ENCODE measurements at places on chromosomes 4 and X.
A peak's percentile ranks its signal among the peaks of the same experiment; 100 is the strongest.

DNA sequence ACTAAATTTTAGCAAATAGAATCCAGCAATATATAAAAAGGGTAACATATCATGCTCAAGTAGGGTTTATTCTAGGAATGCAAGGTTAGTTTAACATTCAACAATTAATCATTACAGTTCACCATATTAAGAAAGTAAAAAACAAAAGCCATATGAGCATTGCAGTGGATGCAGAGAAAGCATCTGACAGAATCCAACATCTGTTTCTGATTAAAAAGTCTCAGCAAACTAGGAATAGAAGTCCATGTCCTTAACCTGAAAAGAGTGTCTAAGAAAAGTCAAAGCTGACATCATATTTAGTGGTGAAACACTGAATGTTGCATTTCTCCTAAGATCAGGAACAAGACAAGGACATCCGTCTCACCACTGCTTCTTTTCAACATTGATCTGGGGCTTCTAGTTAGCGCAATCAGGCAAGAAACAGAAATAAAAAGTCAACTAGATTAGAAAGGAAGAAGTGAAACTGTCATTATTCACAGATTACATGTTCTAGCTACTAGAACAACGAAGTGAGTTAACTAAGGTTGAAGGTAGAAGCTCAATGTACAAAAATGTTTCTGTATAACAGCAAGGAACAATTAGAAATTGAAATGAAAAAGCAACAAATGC, 49.3 kb downstream of the MRPL1 start:
- no peak for DNase-seq

DNA sequence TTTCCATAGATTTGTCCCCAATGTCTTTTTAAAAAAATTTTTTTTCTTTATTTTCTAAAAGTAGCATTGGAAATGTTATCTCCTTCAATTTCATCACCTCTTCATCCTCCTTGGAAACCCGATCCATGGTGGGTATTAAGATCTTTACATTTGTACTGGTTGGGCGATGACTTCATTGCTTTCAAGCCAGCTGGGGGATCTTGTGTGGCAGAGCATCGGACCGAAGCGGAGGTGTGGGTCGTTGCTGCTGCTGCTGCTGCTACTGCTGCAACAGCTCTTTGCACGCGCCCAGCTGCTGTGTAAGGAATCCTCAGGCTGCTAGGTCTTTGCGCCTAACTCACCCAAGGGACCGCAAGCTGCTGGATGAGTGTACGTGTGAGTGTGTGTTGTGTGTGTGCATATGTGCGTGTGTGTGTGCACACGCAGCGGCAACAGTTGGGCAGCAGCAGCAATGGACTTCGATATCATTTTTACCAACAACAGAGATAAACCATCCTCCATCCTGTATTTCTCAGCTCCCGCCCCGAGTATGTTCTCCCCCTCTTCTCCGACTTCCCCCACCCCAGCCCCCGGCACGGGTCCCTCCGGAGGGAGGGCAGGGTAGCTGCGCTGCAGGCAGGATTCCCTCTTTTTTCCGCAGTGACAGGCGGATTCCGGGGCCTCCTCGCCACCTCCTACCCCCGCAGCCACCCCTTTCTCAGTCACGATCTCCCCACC, 768 bp upstream of the CDKL5 start:
- DNase-seq, result peak; percentile 67

DNA sequence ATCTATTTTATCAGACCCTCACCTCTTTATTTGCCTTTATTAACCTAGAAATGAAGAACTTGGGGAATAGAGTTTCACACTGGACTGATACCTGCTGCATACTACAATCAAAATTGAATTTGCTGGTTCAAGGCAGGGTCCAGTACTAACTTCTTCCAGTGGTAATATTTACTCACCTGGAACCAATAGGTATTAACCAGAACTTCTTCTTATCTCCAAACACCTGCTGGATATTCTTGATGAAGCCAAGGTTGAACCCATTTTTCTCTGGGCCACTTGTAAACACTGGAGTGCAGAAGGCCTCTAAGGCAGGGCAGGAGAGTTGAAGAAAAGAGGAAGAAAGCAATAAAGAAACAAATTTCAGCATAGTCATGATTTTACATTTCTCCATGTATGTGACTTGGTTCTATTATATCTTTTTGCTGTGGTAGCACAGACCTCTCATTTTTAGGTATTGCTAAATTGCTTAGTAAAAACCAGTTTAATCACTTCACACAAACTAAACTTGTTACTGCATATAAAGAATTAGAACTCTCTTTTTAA, 101.1 kb downstream of the ZDHHC15 start:
- no peak for DNase-seq

- no peak for DNase-seq
Observed at GRCh38 chr4:121009578-121010478, 62.5 kb downstream of the NDNF start.

DNA sequence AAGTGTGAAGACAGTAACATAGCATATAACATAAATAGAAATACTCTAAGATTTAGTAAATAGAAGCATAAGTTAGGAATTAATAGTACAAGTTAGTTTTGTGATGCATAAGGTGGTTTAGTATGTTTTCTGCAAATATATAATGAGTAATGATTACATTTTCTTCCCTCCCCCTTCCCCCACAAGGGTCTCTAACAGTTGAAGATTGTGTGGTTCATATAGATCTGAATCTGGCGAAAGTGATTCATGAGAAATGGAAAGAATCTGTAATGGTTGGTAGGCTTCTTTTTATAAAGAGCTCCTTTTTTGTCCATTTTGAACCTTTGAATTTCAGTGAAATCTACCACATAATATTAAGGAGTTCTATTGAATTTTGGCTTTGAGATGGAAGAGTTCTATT, 66.3 kb downstream of the N4BP2 start:
- DNase-seq, result no peak

DNA sequence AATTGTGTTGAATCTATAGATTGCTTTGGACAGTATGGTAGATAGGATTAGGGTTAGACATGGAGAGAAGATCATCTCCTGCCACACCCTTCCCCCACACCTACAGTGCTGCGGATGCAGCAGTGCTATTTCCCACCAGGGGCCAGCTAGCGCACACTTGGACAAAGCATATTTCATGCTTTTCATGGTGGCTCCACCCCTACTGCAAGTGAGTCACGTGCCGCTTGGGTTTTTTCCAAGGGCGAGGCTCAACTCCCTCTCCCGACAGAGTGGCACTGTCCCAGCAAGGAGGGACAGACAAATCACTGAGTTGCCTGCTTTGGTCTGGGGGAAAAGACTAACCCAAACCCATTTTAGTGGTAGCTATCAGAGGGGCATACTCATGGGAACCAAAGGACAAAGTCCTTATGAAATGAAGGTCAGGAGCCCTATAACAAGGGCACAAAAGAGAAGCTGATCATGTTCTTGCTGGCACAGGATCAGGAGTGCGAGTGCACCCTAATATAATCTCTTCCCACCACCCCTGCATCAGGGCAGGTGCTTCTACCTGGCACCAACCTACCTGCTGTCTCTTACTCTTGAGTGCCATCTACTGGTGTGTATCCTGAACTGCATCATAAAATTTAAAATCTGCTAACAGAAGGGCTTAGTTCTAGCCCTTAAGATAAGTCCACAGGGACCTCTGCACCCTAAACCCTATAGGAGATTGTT, 55.1 kb upstream of the PGAM4 start:
- DNase-seq, result no peak

DNA sequence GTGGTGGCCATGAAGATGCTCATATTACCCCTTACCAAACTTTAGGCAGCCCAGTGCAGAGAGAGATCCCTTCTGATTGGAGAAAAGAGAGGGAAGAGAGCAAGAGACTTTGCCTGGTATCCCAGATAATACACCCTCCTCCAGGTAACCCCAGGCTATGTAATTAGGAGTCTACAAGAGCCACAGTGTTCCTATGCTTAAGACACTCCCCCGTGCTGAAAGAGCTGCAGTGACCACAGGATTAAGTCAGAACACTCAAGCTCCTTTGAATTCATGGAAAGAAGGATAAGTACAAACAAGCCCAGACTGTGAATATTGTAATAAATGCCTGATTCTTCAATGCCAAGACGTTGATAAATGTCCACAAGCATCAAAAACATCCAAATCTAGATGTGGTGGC, 41.4 kb downstream of the PABPC4L start:
- DNase-seq, result no peak

DNA sequence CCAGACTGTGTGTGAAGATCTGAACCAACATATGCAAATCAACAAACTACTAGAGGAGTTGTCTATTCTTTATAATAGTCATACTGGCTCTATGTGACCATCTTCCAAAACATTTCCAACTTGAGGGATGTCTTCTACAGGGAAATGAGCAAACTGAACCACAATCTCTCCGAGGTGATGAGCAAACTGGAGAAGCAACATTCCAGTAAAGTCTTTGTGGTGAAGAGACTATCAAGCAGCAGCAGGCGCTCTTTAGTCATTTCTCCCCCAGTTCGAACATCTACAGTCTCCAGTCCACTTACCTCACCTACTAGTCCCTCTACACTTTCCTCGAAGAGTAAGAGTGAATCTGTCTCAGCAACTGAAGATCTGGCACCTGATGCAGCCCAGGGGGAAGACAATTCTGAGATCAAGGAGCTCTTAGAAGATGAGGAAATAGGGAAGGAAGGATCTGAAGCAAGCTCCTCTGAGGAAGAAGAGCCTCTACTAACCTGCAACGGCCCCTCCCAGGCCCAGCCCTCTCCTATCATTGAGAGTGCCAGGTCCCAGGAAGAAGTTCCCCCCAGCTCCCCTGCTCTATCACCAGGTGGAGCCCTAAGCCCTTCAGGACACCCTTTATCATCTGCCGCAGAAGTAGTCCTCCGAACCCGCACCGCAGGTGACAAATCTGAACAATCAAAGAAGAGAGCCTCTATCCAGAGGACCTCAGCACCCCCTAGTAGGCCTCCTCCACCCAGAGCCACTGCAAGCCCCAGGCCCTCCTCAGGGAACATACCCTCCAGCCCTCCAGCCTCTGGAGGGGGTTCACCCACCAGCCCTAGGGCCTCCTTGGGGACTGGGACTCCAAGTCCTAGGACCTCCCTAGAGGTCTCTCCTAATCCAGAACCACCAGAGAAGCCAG, 98.1 kb downstream of the HNRNPD start:
- no peak for DNase-seq

DNA sequence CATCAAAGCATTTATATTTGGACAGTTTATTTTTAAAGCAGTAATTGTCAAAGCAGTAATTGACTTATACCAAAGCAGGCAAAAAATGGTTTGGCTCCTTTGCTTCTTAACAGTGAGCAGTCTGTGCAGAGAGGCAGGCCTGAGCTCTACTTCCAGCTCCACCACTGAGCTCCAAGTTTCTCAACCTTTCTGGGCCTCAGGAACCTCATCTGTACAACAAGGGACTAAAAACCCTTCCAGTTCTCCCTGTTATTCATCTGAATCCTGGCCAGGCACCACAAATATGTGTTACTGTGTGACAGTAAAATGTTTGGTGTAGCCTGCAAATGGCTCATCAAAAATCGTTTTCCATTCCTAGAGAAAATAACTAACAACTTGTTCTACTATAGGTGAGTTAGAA, 88.7 kb upstream of the TTC29 start:
- no peak for DNase-seq

GRCh38 chr4:39834269-39834668, 136.3 kb downstream of the UBE2K start:
- DNase-seq, result no peak

- no peak for DNase-seq
Observed at GRCh38 chrX:136203951-136204350, 47.2 kb downstream of the MAP7D3 start.

DNA sequence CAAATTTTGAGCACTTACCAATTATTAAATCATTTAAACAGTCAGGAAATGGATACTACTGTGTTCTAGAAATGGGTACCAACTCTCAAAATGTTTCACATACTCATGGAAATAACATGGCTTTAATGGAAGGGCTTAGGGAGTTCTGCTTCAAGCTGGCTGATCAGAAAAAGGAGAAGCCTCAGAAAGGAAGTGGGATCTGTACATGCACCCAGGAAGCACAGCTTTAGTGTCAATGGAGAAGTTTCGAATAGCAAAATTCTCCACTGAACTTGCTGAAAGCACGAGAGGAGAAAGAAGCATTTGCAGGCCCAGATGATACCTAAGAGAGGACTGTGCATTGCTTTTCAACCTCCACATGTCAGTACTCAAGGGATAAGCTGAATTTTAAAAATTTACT, 11.1 kb upstream of the HS3ST1 start:
- no peak for DNase-seq

- DNase-seq, result peak; percentile 27
Observed at GRCh38 chrX:151359931-151360871, 36.8 kb upstream of the VMA21 start.

DNA sequence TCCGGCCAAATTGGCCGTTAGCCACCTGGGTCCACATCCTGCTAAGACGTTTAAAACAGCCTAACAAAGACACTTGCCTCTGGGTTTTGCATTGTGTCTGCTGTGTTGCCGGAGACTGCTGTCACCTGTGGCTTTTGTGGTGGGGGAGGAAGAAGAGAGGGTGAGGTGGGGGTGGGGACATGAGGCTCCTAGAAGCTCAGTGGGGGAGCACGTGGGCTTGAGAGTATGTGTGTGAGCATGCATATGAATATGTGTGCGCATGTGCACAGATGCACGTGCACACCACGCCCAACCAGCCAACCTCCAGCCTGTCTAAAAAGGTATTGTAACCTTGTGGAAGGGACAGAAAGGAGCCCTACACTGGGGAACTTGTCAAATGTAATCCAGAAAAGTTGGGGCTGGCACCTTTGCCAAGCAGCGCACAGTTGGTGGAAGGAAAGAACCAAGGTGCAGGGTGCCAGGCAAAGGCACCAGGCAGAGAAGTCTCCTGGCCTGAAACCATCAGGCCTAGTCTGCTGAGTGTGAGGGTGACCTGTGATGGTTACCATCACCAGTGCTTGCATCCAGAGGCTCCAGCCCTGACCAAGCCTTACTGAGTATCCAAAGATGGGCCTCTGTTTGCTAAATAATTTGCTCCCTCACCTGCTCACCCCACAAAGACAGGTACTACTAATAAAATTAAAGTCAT, 10.1 kb upstream of the SASH3 start:
- DNase-seq, result no peak

DNA sequence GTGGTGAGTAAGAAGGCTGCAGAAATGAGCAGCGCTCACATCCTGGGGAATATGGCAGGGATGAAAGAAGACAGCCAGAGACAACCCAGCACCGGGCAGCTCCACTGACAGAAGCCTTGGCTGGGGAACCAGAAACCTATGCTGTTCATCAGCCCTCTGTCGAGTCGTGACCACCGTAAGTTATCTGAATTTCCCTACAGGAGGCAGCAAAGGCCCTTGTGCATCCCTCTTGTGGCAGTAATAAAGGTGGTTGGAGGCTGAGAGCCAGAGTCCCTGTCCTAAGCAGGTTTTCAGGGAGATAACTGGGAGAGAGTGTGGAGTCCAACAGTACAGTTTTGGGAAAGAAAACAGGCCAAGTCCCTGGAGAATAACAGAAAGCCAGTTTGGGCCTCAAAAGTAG, 194.0 kb upstream of the BOD1L1 start:
- DNase-seq, result no peak
